ENCODE measurements at places on chromosomes 4 and X. TPM values are rescaled to one million over a fixed set of nuclear protein-coding genes. Genes with fewer than 3 reads are reported as not detected.

The CFI gene
- total RNA-seq: 4.2 TPM

The PYURF gene
- total RNA-seq: 88.2 TPM

The PNCK gene
- 0.34 TPM for total RNA-seq

DNA sequence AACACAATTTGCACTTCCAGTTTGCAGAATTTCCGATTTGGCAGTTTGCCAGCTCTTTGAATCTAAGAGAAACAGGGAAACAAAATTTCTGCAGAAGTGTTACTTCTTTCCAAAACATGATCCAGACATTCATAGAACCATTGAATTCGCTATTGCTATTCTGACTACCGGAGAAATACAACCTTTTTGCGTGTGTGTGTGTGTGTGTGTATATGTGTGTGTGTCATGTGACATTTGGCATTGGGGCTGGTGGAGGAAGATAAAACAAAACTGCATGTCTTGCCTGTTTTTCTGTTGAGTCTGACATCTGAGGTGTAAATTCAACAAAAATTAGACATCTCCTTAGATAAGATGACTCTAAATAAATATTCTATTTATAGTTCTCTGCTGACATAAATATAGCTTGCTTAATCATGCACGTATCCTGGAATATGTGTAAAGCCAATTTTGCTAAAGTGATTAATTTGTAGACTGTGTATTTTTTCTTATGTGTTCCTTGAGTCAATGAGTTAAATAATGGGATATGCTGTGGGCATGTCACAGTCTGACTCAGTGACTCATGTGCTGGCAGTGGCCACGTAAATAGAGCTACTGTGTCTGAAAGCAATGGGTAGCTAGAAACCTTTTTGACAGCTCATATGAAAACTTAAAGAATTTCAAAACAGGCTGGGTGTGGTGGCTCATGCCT is 98.9 kb downstream of the HPGD start:
- DNase-seq: peak; percentile 84

The HEPH gene
- 8.1 TPM for total RNA-seq

GRCh38 chrX:120453985-120454384 is 15.1 kb downstream of the LAMP2 start:
- no peak for DNase-seq

GRCh38 chr4:38647101-38647819 is 16.7 kb upstream of the KLF3 start:
- DNase-seq: no peak

GRCh38 chr4:87941537-87942392 is 33.7 kb upstream of the SPP1 start:
- no peak for DNase-seq

The ADGRL3 gene
- 2.5 TPM for total RNA-seq

The RAB9B gene
- 0.34 TPM for total RNA-seq

- no peak for DNase-seq
Measured at GRCh38 chr4:35872273-35872672, 372.0 kb downstream of the ARAP2 start.

The ZNF185 gene
- total RNA-seq: 45.4 TPM

- no peak for DNase-seq
Measured at GRCh38 chr4:18366892-18367291, 345.3 kb upstream of the LCORL start.

The ADH5 gene
- 99.5 TPM for total RNA-seq

The STARD8 gene
- 1.8 TPM for total RNA-seq

- peak; percentile 7 for DNase-seq
Measured at GRCh38 chrX:16240231-16240905, 73.1 kb downstream of the MAGEB17 start.

The PAGE5 gene
- total RNA-seq: not detected

- DNase-seq: peak; percentile 94
Measured at GRCh38 chrX:47560934-47561658, at the start of gene ARAF. Gene ARAF (plus strand): TSS chrX:47561205. CDS start chrX:47562968, 1,763 bp downstream.

- DNase-seq: no peak
Measured at GRCh38 chr4:2598511-2599303, 62.3 kb downstream of the FAM193A start.

The PARM1 gene
- total RNA-seq: 3.0 TPM

- DNase-seq: no peak
Measured at GRCh38 chrX:151776181-151776731, 41.7 kb downstream of the CNGA2 start.

- peak; percentile 18 for DNase-seq
Measured at GRCh38 chrX:33725535-33726210, 406.4 kb downstream of the FAM47A start.

GRCh38 chr4:139950568-139950967 is 203.4 kb downstream of the MAML3 start:
- DNase-seq: no peak

- no peak for DNase-seq
Measured at GRCh38 chrX:13647709-13648212, 5.2 kb upstream of the TCEANC start.

- DNase-seq: no peak
Measured at GRCh38 chrX:1450361-1451161, 2.1 kb downstream of the ASMTL start.

- DNase-seq: no peak
Measured at GRCh38 chr4:39883646-39884045, 94.1 kb downstream of the PDS5A start.

GRCh38 chr4:108314900-108315589 is 146.3 kb upstream of the LEF1 start:
- DNase-seq: no peak

DNA sequence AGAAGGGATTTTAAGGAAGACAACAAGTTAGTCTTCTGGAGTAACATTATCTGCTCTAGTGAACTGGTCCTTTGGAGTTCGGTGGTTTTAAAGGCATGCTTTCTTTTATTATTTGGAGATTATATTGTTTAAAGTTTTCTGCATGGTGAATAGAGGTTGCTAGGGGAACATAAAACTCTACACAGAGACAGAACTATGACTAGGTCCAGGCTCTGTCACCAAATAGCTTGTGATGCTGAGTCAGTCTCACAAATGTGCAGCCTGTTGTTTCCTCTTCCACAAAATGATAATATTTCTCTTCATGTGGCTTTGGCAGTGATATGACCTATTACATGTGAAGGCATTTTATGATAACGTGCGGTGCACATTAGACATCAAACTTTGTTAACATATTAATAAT is 132.6 kb downstream of the PACRGL start:
- DNase-seq: peak; percentile 39

GRCh38 chr4:175762582-175762981 is 49.5 kb downstream of the GPM6A start:
- no peak for DNase-seq

- peak; percentile 39 for DNase-seq
Measured at GRCh38 chr4:13876131-13876530, 248.6 kb upstream of the BOD1L1 start.

- DNase-seq: no peak
Measured at GRCh38 chr4:4506961-4507360, 34.9 kb downstream of the STX18 start.

The NCAPG gene
- 6.2 TPM for total RNA-seq

The KLHL34 gene
- not detected for total RNA-seq

The VCX3B gene
- not detected for total RNA-seq

DNA sequence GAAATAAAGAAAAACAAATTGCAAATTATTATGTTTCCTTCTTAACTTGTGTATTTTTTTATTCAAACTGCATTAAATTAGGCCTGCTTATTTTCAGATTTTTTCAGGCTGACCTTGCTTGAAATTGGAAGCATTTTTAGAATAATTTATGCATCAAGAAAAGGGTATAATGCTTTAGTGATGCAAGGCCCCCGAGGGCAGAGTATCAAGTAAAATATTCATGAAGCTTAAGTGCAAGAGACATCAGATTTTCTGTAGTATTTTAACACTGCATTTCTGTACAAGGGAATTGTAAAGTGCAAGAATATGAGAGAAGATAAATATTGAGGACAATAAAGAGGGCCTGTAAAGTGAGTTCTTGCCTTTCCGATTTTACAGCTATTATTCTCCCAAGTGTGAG is 485.8 kb upstream of the ATOH1 start:
- no peak for DNase-seq

The GASK1B gene
- 2.6 TPM for total RNA-seq
